Activated CD4-positive, CD25-positive, alpha-beta regulatory T cell treated with anti-CD3 and anti-CD28 coated beads, Interleukin-2, amount 50 U/mL, for 24 hours (primary cell): ENCODE measurements at places on chromosomes 12 and 14.

DNA sequence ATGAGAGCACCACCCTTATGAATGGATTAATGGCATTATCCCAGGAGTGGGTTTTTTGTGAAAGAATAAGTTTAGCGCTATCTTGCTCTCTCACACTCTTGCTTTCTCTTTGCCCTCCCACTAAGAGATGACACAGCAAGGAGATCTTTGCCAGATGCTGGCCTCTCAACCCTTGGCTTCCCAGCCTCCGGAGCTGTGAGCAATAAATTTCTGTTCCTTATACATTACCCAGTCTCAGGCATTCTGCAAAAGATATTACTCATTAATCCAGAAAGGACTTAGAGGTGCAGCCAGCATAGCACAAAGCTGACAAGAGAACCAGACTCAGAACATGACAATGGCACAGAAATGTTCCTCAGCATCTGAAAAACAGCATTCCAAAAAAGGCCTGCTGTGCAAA is 190.6 kb downstream of the ITPR2 start:
- no peak for ATAC-seq

DNA sequence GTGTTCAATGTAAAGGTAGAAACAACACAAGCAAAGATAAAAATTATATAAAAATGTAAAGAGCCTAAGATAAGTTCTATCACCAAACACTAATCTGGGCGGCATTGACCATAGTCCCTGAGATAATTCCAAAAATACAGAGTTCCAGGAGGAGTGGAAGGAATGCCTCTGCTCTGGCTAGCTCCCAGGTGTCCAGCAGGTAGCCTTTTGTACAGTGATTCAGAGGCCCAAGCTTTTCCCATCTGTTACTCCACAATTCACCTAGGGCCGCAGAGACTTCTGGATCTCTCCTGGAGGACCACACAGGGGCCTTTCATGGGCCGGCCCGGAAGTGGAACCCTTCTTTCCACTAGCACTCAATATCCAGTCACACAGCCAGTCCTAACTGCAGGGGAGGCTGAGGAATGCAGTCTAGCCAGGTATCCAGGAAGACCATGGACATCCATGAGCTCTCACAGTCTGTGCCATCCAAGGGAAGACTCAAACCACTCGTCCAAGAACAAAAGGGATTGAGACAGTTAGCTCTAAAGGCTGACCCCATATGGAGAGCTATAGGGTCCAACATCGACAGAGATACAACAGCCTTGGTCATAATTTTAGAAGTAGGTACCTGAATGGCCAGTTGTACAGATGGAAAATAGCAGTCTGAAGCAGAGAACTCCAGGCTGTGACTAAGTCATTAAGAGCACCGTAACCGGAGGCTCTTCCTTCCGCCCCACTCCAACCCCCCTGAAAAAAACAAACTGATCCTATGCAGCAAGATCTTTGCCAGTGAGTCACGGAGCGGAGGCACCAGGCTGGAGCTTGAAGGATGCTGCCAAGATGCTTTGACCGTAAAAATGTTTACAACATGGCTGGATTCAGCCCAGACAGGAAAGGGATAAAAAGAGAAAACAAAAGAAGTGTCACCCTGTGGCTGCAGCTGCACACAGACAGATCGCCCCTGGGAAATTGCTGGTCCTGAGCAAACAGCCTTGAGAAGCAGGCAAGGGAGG is 204.8 kb downstream of the NUAK1 start:
- ATAC-seq, result no peak

- no peak for ATAC-seq
Observed at GRCh38 chr12:54439096-54439495, 20.0 kb upstream of the ITGA5 start.

DNA sequence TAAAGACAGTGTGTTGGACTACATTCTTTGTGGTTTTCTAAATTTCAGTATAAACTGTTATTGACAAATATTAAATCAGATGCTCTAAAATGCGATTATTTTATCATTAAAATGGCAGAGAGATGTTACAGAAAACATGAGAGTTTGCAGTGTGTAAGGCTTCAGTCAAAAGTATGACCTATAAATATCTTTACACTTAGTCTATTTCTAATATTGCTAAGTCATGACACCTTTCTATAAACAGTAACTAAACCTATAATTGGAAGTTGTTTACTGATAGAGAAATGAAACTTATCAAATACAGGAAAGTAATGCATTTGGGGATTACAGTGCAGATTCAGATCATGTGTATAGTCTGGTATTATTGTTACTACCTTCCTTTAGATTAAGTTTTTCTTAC is 68.9 kb upstream of the YARS2 start:
- no peak for ATAC-seq

GRCh38 chr14:50772412-50772811 is 58.5 kb downstream of the NIN start:
- no peak for ATAC-seq

DNA sequence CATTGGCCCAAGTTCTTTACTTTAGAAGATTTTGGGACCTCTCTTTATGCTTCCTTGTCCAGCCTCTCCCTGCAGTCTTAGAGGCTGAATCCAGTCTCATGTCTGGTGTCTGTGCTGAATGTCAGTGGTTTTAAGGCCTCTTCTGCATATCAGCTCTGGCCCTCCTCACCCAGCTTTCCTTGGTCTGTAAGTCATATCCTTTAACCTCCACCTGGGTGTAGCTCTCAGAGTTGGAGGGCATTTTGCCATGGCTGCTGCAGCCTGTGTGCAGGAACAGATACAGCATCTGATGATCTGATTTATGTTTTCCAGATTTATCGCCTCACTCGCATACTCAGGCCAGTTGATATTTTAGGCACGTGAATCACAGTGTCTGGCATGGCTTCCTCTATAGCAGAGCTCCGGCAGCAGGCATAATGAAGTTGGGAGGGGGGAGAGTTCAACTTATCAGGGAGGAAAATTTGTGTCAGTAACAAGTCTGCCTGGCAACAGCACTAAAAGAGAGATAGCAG is 335.0 kb downstream of the PCNX1 start:
- ATAC-seq, result no peak

DNA sequence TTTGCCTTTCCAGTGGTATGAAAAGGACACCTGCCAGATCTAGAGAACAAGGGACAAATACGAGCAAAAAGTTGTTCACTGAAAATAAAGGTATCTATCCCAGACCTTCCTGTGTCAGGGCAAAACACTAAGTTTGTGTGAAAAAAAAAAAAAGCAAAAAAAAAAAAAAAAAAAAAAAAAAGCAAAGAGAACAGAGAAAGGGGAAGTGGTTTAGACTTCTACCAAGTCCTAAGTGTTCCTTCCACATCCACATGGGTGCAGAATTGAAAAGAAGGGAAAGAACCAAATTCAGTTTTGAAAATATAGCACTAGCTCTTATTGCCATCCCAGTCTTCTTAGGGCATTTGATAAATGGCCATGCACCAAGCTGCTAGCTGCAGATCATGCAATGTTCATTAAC is 41.7 kb downstream of the ZCRB1 start:
- no peak for ATAC-seq

- no peak for ATAC-seq
Observed at GRCh38 chr12:115008929-115009328, 325.0 kb upstream of the TBX3 start.

DNA sequence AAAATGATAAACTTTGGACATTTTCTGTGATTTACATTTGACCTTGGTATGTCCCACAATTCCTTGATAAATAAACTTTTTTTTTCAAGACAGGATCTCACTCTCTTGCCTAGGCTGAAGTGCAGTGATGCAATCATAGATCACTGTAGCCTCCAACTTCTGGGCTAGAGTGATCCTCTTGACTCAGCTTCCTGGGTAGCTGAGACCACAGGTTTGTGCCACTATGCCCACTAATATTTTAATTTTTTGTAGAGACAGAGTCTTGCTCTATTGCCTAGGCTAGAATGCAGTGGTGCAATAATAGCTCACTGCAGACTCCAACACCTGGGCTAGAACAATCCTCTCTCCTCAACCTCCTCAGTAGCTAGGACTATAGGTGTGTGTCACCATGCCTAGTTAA is 79.1 kb upstream of the PTGDR start:
- no peak for ATAC-seq
